NCI-H1105 (cell line): ENCODE measurements at places on chromosomes 4 and X.

GRCh38 chr4:155592938-155593297, 73.7 kb upstream of the GUCY1A1 start:
- no peak for DNase-seq

- DNase-seq, result no peak
These were observed 78.7 kb upstream of the DCLK2 start for GRCh38 chr4:149999485-150000074.

- DNase-seq, result no peak
These were observed 14.3 kb downstream of the CCDC160 start for GRCh38 chrX:134251241-134251640.

DNA sequence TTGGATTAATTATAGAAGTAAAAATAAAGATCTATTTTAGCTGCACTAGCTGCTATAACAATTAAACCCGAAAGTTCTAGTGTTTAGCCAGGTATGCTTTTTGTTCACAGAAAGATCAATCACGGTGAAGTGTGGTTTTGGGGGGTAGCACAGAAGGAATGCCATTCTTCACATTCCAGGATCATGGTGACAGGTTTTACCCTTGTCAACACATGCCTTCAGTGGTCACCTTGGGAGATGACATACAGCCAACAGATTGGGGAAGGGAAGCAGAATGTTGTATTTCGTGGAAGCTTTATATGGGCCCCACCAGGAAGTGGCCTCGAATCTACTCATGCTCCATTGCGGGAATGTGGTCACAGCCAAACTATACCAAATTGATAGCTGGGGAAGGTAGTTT, 753.6 kb downstream of the RAPGEF2 start:
- DNase-seq, result no peak

DNA sequence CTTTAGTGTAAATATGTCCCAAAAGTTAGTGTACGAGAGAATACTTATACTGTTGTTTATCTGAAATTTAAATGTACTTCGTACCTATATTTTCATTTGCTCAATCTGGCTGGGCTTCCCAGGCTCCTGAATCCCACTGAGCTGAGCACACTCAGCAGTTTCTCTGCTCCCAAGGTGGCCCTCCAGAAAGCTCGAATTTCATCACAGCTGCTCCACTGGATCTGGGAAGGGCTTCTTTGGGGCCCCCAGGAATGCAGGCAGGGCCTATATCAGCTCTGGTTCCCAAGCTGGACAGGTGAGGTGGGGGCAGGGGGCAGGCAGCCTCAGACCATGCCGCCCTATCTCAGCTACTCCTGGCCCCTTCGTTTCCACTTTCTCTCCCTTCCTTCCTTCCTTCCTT, 1.5 kb upstream of the FATE1 start:
- no peak for DNase-seq

GRCh38 chrX:86154553-86154952, 6.3 kb downstream of the DACH2 start:
- no peak for DNase-seq

GRCh38 chr4:100929135-100929534, 411.3 kb upstream of the EMCN start:
- no peak for DNase-seq

DNA sequence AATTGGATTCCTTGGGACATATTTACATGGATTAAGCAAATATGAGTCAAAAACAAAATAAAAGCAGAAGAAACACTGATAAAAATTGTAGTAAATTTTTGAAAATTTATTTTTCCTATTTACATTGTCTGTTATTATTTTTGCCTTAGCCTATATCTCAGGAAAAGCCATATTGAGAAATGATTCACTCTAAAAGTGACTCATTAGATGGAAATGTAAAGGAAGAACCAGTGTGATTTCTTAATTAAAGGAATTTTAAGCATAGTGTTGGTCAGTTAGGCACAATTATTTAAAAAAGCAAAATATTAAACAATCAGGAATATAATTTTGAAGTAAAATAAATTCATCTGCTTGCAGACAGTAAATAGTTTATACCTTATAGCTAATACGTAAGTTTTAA, 167.4 kb upstream of the NAP1L5 start:
- no peak for DNase-seq

DNA sequence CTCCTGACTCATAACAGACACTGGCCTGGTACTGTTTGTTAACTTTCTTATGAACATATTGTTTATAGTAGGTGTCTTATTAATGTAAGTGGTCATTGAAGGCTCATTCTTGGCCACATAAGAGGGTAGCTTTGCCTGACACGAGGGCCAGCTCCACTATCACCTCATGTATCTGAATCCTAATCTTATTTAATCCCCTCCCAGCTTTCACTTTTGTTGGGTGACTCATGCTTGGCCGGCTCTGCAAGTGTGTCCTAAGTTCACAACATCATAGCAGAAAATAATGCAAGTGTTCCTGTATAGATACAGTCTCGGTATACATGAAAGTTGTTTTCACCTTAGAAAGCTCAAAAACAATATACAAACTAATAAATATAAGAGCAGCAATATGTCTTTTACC, 283.8 kb downstream of the IQCM start:
- no peak for DNase-seq

DNA sequence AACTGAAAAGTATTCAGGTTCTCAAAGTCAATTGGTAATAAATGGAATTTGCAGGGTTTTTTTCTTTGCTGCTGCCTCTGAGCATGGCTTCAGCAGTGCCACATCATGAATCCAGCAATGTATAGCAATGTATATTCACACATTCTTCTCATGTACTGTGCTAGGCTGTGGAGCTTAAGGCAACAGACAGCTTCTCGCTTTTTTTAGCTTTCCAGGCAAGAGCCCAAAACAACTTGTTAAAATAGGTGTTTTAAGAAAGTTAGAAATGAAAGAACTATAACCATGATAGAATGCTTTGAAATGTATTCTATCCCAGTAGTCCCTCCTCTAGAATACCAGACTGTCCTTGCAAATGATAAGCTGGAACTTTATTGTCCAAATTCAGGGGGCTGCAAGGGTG, 30.4 kb downstream of the SMIM43 start:
- no peak for DNase-seq

GRCh38 chrX:45601052-45601451, 400.4 kb upstream of the DIPK2B start:
- no peak for DNase-seq

DNA sequence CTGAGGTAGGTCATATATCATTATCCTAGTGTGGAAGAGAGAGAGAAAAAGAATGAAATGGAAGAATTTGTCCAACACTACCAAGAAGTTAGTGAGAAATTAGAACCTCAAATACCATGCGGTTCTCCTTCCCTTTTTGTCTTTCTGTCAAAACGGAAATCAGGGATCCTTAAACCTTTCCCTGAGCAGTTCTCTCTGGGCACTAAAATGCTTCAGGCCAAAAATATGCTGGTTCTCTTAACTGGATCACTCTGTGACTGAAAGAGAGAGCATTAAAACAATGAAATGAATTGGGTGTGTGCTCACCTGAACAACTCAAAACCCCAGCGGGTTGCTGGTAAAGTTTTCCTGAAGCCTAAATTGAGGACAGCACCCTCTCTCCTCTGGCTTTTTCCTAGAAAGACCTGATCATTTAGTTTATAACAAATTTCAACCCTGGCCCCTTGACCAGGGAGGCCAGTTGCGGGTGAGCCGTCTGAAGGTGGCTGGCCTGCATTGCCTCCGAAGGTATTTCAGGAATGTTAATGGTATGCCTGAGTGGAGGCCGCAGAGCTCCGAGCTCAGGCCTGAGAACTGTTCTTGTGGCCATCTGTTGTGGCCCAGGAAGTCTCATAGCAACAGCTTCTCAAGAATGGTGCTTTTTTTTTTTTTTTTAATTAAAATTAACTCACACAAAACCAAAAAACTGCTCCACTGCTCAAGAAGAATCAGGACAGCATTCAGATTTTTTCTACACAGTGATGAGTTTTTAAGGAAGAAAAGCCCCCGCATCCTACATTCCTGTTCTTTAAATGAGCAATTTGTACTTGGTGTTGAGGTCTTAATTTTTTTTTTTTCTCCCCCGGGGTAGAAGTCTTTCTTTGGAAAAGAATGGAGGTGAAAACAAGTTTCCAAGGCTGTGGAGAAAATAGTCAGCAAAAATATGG, 155.1 kb downstream of the SHROOM3 start:
- no peak for DNase-seq

DNA sequence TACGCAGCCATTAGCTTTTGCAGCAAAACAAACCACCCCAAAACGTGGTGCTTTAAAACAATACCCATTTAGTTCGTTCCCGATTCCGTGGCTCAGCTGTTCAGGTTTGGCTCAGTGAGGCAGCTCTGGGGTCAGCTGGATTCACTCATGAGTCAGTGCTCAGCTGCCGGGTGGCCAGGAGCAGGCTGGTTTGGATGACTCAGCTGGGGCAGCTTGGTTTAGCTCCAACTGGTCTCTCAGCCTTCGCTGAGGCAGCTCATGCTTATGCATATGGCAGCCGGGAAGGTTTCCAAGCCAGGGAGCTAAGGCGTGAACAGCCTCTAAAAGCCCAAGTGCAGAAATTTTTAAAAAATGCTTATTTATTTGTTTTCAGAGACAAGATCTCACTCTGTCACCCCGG, 13.3 kb upstream of the CD99 start:
- no peak for DNase-seq

- no peak for DNase-seq
These were observed 32.9 kb downstream of the SLC2A9 start for GRCh38 chr4:9988363-9988749.

DNA sequence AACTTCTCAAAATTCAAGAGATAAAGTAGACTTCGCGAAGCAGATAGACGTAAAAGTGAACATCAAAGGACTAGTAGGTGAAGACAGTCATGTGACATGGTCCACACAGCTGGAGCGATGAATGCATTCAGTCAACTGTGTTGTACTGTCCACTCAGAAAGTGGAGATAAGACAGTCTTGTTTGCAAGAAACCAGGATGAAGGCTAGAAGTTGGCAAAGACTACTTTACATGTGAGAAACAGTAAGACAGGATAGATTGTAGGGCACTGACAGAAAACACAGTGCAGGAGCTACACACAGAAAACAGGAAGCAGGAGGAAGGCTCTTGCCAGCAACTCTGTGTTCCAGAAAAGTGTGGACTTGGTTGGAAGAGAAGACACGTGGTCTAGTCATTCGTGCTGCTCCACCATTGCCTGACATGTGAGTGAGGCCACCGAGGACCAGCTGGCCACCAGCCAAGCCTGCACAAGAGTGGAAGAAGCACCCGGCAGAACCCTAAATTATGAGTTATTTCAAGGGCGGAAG, 78.9 kb downstream of the FAT1 start:
- DNase-seq, result no peak

DNA sequence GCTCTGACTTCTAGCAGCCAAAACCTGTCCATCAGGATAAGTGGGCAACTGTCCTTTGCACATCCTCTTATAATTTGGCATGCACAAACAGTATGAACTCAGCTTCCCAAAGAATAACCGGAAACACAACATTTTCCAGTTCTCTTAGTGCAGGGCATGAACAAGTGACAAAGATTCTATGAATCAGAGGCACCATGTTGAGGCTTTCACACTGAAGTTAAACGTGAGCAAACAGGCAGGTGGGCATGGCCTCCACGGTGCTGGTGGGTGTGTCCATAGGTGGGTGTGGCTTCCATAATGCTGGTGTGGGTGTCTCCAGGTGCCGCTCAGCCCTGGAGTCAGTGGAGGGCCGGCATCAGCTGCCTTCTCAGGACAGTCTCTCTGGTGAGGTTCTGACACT, 196.5 kb downstream of the SMIM20 start:
- no peak for DNase-seq

- DNase-seq, result peak; percentile 17
These were observed at the start of gene TACR3 for GRCh38 chr4:103719830-103720207. Gene TACR3, minus strand, starts transcription at chr4:103719985. Its CDS starts 310 bp downstream, at chr4:103719675.

DNA sequence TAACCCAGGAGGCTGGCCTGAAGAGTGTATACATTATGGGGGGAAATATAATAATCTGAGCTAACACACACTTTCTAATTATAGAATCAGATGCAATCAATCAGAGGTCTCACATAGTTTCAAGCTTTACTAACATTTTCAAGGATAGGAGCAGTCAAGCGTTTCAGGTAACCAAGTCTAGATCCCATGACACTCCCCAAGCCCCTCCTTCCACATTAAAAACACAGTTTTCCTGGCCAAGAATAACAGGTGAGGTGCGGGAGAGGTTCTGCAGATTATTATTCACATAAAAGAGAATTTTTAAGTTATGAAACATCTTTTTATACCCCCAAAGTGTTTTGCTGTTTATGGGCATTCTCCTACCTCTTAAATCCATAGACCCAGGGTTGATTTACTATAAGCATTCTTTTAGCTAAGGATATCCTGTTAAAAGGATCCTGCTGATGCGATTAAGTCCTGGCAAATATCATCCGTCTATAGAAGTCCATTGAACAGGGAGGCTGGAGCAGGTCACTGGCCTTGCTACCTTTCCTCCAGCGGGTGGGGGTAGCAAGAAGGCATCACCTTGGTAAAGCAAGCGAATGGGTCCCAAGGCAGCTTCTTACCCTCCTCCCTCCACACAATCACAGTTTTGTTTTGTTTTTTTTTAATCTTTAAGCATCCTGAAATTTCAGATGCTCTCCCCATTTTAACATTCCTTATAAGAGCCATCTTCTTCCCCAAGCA, 104.7 kb upstream of the GPM6A start:
- no peak for DNase-seq

DNA sequence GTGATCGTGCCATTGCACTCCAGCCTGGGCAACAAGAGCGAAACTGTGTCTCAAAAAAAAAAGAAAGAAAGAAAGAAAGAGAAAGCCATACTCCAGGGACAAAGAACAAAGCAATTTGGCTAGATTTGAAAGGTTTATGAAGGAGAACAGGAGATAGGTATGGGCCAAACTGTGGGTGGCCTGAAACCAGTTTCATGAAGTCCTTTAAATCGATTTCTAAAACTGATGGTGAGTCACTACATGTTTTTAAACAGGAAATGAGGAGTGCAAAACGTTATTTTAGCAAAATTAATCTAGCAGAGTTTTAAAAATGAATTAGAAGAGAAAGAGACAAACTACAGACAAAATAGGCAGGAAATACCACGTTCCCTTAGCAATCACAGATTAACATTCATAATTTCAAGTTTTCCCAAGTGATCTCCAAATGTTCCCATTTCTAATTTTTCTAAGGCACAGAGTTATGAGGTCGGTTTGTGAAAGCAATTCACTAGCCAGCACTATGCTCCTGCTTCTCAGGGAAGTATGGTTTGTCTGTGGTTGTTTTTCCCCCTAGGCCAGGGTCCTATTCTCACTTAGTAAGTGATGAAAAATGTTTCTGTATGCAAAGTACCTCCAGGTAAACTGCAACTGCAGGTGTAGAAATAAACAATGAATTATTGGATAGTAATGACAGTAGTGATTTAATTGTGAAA, 190.6 kb downstream of the PPP3CA start:
- no peak for DNase-seq

- no peak for DNase-seq
These were observed 1.4 kb downstream of the SLC16A2 start for GRCh38 chrX:74422576-74423288.

DNA sequence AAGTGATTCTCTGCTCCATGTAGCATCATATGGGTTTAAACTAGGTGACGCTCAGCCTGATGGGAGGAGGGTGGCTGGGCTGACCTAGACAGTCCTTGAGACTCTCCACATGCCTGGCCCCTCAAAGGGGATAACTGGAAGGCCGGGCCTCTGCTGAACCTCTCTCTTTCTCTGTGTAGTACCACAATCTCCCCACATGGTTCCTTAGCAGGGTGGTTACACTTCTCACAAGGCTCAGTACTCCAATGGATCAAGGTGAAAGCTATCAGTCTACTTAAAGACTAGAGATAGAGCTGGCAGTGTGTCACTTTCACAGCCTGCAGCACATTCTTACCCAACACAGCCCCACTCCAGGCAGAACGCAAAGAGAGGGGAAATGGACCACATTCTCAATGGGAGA, 80.4 kb downstream of the LDB2 start:
- no peak for DNase-seq
